ENCODE measurements at places on chromosomes 4 and X.

DNA sequence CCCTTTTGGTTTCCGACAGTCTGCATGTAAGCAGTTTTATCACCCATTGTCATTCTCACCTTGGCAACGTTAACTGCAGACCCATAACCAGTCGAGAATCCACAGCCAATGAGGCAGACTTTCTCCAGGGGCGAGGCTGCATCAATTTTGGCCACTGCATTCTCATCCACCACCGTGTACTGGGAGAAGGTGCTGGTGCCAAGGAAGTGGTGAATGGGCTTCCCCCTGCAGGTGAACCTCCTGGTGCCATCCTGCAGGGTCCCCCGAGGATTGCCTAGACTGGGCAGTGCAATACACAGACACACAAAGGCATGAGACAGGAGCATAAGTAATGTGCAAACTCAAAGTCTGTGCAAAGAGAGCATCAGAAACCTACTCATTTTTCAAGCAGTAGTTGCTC, 5.4 kb downstream of the ADH1B start:
- no peak for DNase-seq

GRCh38 chrX:110268886-110269285, 49.0 kb downstream of the AMMECR1 start:
- no peak for DNase-seq

GRCh38 chr4:45363931-45364330, 637.6 kb upstream of the GNPDA2 start:
- DNase-seq, result no peak

DNA sequence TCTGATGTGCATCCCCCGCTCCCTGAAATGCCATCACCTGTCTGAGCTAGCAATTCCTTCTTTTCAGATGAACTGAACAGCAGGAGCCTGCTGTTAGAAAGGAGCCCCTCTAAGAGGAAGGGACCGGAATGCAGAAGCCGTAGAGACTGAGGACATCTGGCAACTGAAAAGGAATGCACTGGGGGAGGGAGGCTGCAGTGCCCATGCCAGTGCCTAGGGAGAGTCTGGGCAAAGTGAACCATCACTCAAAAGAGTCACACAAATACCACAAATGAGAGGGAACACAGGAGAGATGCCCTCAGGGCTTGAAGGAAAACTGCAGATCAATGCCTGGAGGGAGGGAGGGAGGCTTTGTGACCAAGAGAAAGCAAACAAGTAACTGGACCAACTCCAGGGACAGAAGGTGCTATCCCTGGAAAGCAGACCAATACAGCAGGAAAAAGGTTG, 93.9 kb upstream of the CBR4 start:
- no peak for DNase-seq

GRCh38 chrX:82734140-82734539, 774.0 kb upstream of the POU3F4 start:
- no peak for DNase-seq

DNA sequence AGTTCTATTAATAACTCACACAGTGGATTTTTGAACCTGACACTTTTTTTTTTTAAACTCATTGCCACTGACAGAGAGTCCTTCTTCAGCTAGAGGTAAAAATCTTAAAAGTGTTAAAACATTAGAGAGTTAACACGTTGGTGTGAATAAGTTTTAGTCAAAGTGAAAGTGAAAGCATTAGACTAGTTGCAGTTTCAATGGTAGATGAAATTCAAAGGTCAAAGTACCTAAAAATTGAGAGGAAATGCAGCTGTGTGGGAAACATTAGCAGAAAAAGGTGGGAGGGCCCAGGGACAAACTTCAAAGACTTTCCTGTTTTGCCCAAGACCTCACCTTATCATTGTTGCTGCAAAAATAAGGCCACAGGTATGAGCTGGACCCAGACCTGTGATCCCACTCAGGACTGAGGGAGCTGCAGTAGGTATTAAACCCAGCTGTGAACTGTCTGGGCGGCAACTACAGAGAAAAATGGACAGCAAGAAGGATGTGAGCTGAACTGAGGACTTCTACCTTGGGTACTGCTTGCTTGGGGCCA, 17.6 kb upstream of the GABRA4 start:
- no peak for DNase-seq

DNA sequence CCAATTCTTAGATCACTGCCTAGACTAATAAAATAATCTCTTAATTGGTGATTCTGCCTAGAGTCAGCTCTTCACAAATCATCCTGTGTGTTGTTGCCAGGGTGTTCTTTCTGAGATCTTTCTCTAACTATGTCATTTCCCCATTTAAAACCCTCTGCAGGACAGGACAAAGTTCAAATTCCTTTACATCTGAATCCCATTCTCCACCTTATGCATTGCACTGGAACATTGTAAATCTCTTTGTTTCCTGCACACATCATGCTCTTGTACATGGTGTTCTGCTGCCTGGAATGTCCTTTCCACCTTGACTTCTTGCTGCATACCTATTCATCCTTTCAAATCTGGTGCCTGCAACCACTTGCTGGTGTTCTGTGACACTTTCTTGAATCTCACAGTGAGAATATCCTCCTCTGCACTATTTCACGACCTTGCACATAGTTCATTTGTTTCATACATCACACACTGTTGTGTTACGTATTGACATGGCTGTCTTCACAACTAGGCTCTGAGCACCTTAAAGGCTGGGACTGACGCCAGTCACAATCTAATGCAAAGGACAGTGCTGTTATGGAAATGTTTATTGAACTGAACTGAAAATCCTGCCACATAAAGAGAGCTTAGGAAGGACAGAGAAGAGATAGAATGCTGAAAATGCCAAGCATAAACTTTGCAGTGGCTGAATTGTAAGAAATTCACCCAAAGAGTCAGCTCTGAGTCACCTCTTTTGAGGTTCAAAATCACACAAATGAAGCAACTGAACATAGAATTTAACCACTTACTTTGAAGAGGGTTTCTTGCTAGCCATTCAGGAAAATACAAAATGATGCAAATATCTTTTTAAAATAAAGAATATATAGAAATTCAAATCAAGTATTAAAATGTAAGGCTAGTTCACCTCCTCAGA, 26.4 kb upstream of the SMIM14 start:
- DNase-seq, result no peak

- no peak for DNase-seq
These were observed 62.5 kb downstream of the ASB9 start for GRCh38 chrX:15207384-15207783.

GRCh38 chrX:97089116-97089515, 205.4 kb downstream of the RPA4 start:
- no peak for DNase-seq

GRCh38 chrX:1093586-1094421, 118.6 kb downstream of the CRLF2 start:
- no peak for DNase-seq
